Epithelial cell of esophagus (primary cell): ENCODE measurements at places on chromosomes 12 and 14.

GRCh38 chr14:43795600-43796228 is 711.4 kb downstream of the FSCB start:
- DNase-seq, result peak; percentile 4

DNA sequence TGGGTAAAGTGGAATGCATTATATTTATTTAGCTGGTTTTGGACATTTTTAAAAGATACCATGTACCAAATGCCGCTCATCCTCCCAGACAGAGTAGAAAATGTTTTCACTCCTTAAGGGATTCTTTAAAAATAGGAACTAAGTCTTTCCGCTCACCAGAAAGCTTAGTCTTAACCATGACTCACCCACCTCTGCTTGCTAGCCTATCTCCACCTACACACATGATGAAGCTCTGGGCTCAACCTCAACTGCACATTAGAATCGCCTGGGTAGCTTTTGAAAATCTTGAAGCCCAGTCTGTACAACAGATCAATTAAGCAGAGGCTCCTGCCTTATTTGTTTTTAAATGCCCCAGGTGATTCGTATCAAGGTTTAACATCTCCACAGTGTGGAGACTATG is 260.5 kb downstream of the NEDD1 start:
- DNase-seq, result peak; percentile 2

GRCh38 chr12:41476499-41477439 is 288.6 kb downstream of the PDZRN4 start:
- DNase-seq, result no peak

- DNase-seq, result no peak
Observed at GRCh38 chr14:44812672-44813071, 149.1 kb downstream of the KLHL28 start.
